ENCODE measurements at places on chromosomes 4 and X.
A peak's percentile ranks its signal among the peaks of the same experiment; 100 is the strongest.

DNA sequence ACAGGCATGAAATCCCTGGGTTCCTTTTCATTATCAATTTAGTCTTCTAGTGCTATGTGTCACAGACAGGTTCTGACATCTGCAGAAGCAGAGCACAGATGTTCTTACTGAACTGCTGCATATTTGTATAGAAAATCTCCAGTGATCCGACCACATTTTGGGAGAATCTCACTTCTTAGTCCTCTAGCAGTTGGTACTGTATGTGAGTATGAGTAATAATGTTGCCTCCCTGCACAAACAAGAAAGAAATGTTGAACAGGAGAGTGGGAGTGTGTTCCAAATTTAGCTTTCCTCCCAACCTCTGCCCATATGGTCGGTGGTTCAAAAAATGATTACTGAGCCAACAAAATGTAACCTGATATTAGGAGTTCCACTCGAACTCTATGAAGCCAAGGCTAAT lies 165.3 kb upstream of the GPC4 start:
- no peak for DNase-seq

GRCh38 chrX:8037593-8038348 lies 110.6 kb upstream of the PNPLA4 start:
- no peak for DNase-seq

GRCh38 chrX:47743504-47743903 lies 84.5 kb upstream of the UXT start:
- DNase-seq, result no peak

DNA sequence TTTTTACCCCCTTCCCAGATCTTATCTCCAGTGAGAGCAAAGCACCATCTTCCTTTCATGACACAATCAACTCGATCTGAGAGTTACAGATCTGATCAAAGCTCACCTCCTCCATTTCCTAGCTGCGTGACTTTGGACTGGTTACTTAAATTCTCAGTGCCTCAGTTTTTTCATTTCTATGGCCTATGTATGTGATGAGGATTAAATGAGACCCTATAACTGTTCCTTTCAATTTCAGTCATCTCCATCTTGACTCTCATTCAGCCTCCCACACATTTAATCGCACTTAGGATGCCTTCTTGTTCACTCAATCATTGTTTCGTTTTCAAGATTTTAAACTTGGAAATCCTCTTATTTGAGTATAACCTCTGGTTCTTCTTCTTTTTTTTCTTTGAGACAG lies 20.1 kb upstream of the CXCR3 start:
- DNase-seq, result no peak

GRCh38 chrX:129653971-129654651 lies 645 bp downstream of the APLN start:
- no peak for DNase-seq

DNA sequence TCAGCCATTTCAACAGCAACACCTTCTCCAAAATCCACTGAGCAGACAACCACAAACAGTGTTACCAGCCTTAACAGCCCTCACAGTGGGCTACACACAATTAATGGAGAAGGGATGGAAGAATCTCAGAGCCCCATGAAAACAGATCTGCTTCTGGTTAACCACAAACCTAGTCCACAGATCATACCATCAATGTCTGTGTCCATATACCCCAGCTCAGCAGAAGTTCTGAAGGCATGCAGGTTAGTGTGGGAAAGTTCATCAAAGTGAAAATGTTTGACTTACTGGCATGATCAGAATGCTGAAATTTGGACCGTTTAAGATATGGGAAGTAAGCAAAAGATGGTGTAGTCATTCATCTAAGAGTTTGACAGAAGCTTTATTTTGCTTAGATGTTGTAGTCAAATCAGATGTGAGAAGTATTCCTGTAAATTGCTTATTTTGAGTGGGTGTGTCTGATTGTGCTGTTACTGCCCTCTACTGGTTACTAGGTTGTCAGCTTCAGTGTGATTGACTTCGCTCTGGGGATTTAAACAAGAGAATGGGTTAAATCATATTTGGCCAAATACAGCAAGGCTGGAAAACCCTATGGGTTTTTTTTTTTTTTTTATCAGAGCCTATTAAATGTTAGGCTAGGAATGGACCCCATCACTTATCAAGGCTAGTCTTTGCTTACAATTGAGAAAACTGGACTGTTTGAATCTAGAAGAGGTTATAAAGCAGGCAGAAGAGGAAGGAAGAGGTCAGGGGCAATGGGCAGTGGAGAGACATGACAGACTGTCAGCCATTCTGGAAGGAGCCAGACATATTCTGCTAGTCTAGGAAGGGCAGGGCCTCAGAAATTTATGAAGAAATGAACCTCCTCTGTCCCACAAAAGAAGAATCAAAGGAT lies 130.3 kb downstream of the DIPK2B start:
- DNase-seq, result no peak

DNA sequence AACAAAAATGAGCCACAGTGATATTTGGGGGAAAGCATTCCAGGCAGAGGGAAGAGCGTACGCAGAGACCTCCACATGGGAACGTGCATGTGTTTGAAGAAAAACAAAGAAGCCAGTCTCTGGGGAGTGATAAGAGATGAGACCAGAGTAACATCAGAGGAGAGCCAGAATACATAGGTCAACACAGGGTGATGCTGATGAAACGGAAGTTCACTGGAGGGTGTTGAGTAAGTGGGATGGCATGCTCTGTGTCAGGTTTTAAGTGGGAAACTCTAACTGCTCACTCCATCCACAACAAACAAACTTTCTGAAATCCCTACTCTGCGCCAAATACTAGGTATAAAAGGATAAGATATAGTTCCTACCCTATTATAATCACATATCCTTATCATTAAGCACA lies 110.0 kb downstream of the ARHGAP6 start:
- no peak for DNase-seq

GRCh38 chrX:14926471-14926870 lies 53.2 kb downstream of the MOSPD2 start:
- no peak for DNase-seq

DNA sequence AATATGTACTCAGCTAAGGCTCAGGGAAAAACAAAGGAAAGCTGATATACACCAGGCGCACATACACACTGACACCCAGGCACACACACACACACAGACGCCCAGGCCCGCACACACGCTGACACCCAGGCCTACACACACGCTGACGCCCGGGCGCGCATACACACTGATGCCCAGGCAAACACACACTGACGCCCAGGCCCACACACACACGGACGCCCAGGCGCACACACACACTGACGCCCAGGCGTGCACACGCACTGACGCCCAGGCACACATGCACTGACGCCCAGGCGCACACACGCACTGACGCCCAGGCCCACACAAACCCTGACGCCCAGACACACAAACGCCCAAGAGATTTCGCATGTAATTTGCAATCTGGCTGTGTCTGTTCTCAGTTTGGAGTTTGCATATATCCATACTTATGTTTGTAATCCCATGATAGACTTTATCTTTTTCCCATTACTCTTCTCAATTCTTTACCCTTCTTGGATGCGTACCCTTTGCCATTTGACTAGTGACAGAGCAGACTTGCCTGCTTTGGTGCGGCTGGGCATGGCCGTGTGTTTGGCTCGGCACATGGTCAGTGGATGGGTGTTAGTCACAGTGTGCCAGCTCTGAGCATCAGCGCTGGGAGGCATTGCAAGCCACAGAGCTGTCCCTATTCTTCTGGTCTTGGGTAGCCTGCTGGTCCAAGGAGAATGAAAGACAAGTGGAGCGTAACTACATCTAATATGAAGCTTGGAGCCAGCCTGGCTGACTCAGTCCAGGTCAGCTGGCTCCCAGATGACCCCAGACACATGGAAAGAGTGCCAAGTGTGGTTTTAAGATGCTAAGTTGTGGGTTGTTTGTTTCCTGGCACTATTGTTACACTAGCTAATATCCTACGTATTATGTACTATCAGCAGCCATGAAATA lies 632.4 kb upstream of the ZFP42 start:
- DNase-seq, result no peak

- no peak for DNase-seq
These were observed 196.8 kb downstream of the IL15 start for GRCh38 chr4:141833209-141833608.

DNA sequence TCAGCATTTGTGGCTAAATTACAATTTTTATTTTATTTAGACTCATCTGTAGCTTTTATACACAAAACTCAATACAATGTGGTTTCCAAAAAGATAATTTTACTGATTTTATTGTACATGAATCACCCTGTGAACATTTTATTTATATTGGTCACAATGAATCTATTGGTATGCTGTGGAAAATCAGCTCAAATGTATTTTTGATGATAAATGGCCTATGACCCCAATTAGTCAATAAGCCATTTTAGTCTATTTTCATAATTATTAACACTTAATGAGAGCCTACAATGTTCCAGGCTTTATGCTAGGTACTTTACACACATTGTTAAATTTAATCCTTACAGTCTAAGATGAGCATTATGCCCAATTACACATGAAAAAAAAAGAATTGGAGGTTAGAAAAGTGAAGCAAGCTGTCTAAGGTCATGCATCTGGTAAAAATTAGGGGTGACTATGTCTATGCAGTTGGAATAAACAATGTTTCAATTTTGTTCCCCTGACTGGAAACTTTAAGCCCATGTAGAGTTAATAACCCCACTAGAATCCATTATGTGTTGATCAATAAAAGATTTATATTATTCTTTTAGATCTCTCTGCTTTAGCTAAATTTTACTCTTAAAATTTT lies 344.7 kb downstream of the PABPC4L start:
- no peak for DNase-seq

DNA sequence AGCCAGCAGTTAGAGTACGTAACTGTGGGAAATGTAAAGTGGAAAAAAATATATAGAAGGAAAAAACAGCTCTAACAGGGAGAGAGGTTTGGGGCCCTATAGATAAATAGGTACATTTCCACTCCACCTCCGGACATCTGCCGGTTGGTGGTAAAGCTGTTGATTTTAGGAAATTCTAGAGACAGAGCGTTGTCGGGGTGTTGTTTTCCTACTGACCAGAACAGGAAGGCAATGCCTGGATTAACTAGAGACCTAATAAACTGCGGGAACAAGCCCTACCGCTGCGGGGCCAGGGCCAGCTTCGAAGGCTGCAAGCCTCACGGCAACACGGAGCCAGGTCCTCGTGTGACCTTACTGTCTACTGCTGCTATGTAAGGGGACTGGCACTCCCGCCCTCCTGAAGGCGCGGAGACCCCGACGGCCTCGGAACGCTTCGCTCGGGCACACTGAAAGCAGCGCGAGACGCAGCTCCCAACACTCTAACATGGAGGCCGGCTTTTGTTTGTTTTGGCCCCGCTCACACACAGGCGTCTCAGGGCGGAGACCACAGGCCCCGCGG lies 702 bp upstream of the CDKN2AIP start:
- peak; percentile 53 for DNase-seq

- DNase-seq, result no peak
These were observed 423.1 kb upstream of the INTU start for GRCh38 chr4:127209580-127210095.

DNA sequence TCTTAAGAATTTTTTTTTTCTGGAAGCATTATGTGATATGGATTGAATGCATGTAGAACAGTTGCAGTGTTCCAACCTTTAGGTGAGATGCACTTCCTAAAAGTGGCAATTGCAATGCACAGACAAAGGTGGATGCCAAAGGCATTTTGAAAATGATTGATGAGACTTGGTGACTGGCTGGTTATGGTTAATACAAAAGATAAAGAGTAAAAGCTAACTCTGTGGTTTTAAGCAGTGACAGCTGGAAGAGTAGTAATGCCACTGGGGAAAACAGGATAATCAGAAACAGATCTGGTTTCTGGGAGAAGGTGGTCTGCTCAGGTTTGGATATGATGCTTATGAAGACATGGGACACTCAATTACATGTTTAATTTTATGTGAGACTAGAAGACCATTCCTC lies 345.6 kb downstream of the RPA4 start:
- DNase-seq, result no peak

DNA sequence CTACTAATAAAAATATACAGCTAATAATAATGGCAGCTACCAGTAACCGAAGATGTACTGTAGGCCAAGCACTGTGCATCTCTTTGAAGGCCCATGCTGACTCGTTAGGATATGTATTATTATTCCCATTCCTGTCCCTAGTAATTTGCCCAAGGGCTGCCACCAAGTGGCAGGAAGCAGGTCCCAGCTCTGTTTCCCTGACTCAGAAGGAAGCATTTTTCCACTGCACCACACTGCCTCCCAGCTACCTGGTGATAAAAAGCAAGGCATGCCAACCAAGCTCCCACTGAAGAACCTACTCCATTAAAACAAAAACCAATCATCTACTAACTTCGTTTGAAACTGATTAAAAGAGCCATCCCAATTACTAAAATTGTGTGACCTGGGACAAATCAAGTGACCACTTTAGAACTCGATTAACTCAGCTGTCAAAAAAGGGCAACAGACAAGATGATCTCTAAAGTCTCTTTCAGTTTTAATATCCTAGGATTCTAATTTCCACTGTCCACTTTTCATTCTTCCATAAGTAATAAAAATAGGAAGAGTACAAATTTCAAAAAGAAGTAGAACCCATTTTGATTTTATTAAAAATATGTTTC lies 24.3 kb upstream of the PGM2 start:
- no peak for DNase-seq

DNA sequence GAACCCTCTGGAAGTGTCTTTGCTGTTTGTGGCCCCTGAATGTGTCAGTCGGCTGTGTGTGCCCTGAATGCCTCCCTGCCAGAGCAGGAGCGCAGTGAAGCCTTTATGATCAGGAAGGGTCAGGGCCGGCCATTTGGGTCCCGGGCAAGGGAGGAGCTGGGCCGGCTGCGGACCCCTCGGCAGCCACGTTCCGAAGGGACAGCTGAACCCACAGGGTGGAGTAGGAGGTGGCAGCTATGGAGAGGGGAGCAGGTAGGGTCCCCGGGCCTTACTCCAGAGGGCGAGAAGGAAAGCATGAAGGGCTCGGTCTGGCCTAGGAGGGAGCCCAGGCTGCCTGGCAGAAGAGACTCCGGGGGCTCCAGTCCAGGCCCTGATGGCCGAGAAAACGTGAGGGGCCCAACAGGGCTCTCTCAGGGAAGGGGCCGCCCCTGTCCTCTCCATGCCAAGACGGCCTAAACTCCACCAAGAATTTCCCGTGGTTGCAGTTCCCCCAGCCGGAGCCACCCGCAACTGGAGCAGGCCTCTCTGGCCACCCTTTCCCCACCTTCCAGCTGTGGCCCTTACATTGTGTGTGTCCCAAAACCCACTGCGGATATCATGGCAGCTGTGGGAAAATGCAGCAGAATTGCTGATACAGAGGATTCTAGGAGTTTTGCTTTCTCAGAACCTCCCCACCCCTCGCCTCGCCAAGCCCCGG lies 182.2 kb upstream of the STK26 start:
- no peak for DNase-seq

DNA sequence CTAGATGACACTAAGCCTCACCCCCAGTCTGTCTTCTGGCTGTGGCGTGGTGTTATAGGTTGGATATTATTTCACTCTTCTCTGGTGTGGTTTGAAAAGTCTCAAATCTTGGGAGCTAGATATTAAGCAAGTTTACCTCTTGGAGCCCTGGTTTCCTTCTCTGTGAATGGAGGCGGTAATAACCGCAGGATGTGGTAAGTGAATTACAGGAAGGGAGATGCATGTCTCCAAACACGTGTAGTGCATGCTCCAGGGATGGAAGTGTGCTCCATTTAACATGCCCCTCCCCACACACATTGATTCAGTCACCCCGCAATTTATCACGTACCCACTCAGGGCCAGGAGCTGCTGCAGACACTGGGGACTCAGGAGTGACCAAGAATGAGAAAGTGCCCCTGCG lies 4.9 kb downstream of the ZNF275 start:
- DNase-seq, result no peak

Measured in effector CD8-positive, alpha-beta T cell (primary cell).